Effector CD4-positive, alpha-beta T cell (primary cell): ENCODE measurements at places on chromosomes 5 and 9.

GRCh38 chr5:83101514-83101913 is 24.2 kb downstream of the XRCC4 start:
- no peak for DNase-seq

DNA sequence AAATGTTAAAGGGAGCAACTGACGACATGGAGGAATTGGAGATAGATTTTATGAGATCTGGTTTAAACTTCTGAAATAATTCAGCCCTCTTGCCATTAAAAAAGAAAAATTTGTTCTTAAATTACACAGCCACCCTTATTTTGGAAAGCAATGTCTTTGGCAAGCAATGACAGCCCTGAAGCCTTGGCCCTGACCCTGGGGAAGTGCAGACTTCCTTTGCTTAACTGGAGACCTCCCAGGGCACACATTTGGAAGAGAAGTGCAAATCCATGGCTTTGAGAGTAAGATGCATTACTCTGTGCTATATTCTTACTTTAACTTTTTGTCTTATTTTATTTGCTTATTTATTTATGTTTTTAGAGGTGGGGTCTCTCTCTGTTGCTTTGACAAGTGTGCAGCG is 22.0 kb downstream of the RXFP3 start:
- no peak for DNase-seq

GRCh38 chr9:4591123-4591500 is 71.0 kb upstream of the PLPP6 start:
- no peak for DNase-seq

GRCh38 chr9:129174102-129174723 is 3.8 kb downstream of the IER5L start:
- DNase-seq = peak; percentile 73

- no peak for DNase-seq
Observed at GRCh38 chr9:71758785-71759184, 9.5 kb downstream of the CEMIP2 start.

- DNase-seq = no peak
Observed at GRCh38 chr5:3598769-3599211, 3.2 kb downstream of the IRX1 start.

DNA sequence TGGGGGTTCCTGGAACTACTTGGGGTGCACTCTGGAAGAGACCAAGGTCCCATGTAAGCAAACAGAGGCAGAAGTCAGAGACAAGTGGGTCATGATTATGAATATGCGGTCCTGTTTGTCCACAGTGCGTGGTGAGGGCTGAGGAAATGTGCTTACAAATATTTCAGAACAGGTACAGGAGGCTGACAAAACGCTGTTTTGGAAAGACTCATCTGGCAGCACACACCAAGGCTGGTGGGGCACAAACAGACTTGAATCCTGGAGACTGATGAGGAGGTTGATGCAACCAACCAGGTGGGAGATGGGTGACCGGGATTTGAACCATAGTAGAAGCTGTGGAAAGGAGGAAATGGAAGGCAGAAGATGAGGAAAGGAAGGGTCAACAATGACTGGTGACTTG is 83.8 kb downstream of the ADRB2 start:
- DNase-seq = no peak

DNA sequence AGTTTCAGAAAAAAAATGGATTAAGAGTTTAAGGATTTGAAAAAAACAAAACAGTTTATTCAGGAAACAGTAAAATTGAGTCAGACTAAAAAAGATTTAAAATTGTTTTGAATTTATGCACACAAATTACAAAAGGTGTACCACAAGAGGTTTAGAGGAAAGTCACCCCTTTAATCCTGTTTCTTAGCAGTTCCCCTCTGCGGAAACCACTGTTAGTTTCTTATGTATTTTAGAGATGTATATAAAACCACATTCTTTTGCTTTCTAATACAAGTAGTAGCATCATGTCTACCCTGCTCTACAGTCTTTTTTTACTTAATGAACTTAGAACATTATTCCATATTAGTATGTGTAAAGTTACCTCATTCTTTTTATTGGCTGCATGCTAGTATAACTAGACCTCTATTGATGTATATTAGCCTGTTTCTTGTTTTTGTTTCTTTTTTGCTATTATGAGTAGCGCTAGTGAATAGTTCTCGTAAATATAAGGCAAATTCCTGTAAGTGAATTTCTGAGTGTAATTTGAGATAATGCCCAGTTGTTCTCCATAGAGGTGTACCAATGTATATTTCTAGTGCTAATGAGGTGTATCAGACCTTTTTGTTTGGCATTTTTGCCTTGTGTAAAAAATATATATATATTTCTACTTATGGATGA is 20.0 kb downstream of the GPBP1 start:
- no peak for DNase-seq

DNA sequence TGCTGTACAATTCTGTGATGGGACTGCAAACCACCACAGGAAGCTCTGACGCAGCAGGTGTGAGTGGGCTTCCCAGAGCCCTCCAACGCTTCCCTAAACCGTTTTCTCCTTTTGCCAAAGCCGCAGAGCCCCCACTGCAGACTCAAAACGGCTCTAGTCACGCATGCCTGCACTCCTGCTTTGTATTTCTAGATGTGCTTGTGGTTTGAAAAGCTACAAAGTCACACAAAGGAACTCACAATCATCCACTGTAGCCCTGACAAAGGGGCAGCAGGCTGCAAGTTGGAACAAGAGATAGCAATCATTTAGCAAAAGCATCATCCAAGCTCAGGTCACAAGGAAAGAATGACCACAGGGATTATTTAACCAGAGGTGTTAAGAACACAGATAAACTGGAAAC is 79.3 kb downstream of the PTPN3 start:
- no peak for DNase-seq

DNA sequence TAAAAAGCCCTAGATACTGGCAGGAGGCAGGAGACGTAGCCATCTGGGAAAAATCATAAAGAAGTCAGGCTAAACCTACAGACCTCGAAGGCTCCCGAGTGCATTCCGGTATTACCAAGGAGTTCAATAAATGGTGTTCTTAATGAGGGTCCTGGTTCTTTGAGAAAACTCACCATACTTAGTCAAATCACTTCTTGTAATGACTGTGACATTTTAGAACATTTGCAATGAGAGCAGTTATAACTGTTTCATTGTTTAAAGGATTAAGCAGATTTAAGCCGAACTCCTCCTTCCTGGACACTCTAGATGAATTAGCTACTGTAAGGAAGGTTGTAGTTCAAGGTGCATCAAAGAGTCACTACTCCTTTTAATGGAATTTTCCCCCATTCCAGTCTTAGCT is 67.8 kb downstream of the EFNA5 start:
- no peak for DNase-seq

- DNase-seq = no peak
Observed at GRCh38 chr5:159805021-159805420, 111.3 kb upstream of the ADRA1B start.
